ENCODE measurements at places on chromosomes 2 and 18.

DNA sequence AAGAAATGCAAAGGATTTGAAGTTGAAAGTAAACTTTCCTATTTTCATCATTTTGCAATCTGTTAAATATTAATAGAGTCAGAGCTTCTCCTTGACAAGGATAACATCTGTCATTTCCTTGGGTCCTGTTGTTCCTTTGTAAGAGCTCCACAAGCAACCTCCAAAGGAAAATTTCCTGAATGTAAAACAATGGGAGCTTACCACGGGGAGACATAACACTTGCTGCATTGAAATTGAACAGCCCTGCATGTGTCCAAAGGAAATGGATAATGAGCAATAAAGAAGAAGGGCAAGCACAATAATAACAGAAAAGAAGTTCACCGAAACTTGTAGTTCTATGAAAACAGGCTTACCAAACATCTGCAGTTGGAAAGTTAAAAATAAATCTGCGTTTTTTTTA is 42.0 kb upstream of the SCG2 start:
- no peak for DNase-seq

- DNase-seq, result peak; percentile 54
Measured at GRCh38 chr2:181454686-181455450, 2.3 kb upstream of the ITGA4 start.

DNA sequence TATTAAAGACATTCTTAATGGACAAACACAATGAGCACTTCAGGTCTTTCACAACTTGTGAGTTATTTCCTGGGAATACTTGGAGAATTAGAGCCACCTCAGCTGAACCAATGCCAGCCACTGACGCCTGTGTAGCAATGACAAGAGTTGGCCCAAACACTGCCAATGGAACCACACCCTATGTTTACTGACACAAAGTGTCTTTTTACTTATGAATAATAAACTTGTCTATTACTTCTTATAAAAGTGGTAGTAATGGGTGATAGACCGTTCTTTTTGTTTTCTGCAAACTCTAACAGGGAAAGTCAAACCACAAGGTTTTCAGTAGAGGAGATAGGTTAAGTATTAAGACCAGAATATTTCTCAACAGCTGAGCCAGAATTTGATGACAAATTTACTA is 12.5 kb upstream of the CHAC2 start:
- peak; percentile 76 for DNase-seq

DNA sequence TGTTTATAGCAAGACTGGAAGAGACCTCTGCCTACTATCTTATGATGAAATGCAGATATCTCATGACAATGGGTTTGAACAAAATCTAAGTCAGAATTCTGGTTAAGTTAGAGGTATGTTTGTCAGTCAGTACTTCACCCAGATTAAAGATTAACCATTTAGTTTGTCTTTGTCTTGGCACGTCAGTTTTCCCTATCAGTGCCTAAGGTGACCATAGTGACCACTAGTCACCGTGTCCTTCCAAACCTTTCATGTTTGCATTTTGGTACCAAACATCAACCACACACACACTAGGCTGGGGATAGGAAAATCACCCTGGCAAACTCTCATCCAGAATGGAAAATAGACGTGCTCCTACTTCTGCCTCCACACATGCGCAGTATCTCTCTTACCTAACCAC is 248.9 kb downstream of the PIEZO2 start:
- no peak for DNase-seq

DNA sequence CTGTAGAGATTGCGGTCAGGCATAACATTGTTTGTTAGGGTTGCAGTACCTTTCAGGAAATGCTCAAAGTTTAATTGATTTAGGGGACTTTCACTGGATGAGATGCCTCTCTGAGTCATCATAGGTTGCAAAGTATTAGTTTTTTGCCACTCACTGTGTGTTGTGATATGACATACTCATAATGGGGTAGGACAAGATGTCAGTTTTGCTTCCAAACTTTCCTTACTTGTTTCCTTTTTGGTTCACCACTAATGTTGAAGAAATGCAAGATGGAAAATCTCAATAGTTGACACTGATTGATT is 35.0 kb upstream of the PTH2R start:
- no peak for DNase-seq

- DNase-seq, result peak; percentile 55
Measured at GRCh38 chr2:62040926-62041325, 135.5 kb downstream of the COMMD1 start.

- DNase-seq, result no peak
Measured at GRCh38 chr2:162382278-162382677, 38.3 kb downstream of the GCA start.

GRCh38 chr2:239204136-239204875 is 196.5 kb downstream of the HDAC4 start:
- DNase-seq, result no peak

All from hematopoietic multipotent progenitor cell treated with erythropoietin and hydrocortisone succinate and interleukin-3 and kit ligand, for 8 days (in vitro differentiated cells).